ACHN (cell line): ENCODE measurements at places on chromosomes 6 and 20.

- DNase-seq, result peak; percentile 69
Observed at GRCh38 chr20:63520504-63520933, at the start of gene PPDPF. TSS of gene PPDPF (plus strand) at chr20:63520765. CDS start at chr20:63521309, 544 bp downstream.

DNA sequence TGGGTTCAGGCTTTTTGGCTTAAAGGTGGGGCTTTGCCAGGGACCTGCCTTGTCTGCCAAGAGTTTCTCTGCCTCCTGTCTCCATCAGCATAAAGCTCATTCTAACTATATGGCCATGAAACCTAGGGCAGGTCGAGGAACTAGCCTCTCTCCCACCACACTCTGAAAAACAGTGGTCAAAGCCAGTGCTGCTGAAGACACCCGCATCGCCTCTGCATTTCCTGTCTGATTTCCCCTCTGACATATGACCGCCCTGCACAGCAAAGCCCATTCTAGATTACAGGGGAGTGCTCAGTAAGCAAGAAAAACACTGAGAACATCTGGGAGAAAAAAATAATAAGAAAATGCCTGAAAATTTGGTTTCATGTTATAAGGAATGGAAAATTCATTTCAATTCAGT is 573.6 kb downstream of the PRKN start:
- no peak for DNase-seq

DNA sequence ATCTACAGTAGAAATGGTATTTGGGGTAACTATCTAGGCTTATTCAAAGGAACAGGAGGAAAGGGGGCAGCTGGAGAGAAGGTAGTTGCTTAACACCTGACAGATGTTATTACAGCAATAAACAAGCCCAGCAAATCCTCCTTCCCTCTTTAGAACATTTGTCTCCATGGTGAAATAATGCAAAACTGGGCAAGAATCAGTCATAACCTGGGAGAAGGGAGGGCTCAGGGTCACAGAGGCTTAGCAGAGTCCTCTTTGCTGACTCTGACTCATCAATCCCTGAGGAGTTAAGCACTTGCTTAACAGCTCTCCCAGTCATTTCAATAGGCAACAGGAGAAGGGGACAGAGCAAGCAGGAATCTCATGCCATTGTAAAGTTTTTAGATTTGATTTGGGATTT is 230.3 kb downstream of the IBTK start:
- DNase-seq, result peak; percentile 66

- no peak for DNase-seq
Observed at GRCh38 chr6:85672623-85673022, 29.9 kb upstream of the SYNCRIP start.

DNA sequence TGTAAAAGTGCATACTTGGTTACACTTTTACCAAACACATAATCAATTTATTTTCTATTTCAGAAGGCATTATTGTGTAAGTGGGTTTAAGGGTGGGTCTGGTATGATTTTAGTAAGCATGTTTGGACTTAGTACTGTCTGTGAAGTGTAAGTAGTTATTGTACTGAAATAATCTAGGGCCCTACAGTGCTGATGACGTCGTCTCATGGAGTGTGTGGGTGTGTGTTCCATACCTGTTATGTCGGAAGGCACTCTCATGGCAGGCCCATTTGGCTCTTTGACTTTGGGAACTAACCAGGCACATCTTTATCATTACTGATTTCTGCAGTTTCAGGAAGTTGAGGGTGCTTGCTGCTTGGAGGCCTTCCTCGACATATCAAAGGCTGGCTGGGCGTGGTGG is 155.1 kb downstream of the SASH1 start:
- no peak for DNase-seq

- DNase-seq, result no peak
Observed at GRCh38 chr6:139800837-139801236, 426.4 kb upstream of the CITED2 start.

- DNase-seq, result no peak
Observed at GRCh38 chr6:15475261-15475660, 187.6 kb downstream of the DTNBP1 start.

DNA sequence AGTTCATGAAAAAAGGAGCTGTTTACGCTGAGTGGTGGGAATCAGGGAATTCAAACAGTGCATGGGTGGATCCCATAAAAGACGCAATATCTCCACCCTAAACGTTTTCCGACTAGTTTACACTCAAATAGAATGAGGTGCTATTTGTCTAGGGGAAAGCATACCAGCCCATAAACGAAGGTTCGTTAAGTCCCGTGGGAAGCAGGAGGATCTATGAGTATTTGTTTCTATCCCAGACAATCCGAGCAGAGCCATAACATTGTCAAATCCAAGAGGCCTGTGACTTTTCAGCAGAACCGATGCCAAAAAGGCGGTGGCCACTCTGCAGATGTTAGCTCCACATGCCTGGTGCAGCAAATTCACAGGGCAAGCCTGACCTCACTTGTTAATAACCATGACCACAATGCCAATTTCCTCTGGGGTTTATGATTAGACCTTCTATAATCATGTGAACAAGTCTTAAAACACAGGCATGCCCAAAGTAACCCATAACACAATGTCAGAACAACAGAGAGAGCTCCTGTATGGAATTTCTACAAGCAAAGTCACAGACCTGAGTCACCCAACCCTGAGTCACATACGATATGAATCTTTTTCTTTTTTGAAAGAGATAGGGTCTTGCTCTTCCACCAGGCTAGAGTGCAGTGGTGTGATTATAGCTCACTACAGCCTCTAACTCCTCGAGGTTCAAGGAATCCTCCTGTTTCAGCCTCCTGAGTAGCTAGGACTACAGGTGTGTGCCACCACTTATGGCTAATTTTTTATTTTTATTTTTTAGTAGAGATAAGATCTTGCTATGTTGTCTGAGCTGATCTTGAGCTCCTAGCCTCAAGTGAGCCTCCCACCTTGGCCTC is 123.3 kb downstream of the KIF13A start:
- DNase-seq, result peak; percentile 54

DNA sequence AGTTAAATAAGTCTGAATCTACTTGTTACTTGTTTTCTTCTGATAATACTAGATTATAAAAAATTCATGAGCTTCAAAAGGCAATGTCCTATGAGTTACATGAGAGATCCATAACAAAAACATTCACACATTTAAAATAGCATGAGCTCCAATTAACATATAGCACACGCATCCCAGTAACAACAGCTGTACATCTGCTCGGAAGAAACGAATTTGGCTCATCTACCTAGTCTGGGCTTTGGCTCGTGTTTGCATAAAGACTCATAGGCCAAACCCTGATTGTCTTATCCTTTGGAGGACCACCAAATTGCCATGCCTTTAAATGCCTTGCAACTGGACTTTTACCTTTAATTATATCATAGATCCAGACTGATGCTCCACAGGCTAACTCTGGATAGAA is 259.7 kb upstream of the CHD6 start:
- no peak for DNase-seq

DNA sequence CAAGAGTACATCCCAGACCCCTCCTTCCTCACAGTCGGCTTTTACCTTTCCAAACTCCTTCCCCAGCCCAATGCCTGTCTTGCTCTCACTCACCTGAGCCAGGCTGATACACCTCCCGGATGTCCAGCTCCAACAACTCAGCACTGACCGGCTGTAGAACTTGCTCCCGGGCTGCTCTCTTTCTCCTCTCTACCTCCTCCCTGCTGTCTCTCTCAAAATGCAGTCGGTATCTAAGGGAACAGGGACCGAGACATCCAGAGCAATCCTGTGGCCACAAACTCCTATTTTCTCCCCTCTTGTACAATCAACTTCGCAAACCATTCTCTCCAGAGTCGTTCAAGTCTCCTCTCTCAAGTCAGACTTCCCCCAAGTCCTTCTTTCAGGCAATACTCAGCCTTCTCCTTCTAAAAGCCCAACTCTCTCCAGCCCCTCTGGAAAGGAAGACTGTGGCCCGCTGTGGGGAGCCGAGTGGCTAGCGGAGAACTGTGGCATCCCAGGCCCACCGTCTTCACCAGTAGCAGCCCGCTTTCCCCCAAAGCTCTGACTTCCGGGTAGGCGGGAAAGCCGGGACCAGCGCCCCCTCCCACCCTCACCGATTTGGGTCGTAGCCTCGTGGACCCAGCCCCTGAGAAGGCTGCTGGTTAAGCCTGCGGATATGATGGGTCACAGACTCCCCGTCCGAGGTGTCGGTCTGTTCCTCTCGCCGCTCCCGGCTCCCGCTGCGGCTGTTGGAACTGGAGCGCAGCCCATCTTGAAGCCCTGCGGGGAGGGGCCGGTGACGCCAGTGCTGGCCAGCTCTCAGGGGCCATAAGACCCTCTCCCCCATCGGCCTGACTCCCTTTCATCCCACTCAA is 1.1 kb downstream of the GNL1 start:
- no peak for DNase-seq

DNA sequence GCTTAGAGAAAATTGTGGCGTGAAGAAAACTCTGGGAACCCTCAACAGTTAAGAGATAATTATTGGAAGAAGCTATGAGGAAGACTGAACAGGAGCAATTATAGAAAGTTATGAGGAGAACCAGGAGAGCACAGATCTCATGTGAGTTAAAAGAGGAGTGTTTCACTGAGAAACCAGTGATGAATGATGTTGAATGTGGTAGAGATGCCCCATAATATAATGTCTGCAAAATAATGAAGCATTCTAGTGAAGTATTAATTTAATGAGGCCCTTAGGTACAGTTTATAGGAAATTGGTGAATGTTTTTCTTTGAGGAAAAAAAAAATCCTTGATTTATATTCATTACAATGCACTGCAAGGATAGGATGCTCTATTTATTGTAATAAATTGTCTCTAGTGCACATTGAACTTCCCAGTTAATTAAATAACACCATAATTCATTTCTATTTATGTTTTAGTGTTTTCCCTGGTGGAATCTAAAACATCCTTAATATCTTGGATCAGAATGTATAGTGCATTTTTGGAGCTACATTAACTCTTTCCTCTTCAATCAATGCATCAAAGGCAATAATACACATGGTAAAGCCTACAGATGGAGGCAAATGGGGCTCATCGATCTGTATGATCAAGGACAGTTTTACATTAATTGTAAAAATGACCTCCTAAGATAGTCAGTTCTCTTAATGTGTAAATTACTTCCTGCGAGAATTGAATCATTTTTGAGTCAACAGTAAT is 91.4 kb upstream of the EYS start:
- DNase-seq, result no peak

DNA sequence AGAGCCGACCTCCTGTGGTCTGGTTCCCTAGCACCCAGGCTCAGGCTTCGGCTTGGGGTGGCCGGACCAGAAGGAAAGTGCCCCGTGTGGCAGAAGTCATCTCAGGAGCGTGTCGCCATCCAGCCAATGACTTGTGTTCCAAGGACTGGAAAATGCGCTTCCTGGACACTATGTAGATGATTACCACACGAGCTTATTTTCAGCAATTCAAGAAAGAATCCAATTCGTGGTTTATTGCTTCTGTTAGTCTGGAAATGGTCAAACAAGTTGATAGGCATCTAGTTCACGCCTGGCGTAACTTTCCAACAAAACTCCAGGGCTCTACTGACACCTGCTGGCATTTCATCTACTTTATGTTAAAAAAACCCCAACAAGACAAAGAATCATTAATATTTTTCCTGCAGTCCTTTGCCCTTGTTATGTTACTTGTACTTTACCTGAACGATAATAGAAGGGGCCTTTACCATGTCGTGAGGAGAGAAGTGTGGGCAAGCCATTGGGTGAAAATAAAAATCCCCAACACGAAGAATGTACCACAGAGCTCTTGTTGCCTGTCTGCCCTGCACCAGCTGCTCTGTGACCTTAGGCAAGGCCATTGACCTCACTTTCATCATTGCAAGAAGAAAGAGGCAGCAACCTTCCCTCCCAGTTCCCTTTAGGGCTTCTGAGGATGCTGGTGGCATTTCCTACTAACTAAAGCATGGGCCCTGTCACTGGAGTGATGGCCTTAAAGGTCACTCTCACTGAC is 154.7 kb upstream of the LAMP5 start:
- DNase-seq, result peak; percentile 36

- no peak for DNase-seq
Observed at GRCh38 chr6:131231891-131232290, 96.6 kb downstream of the AKAP7 start.

- DNase-seq, result no peak
Observed at GRCh38 chr20:63308218-63308911, 15.4 kb downstream of the COL20A1 start.

GRCh38 chr20:12383821-12384220 is 466.1 kb downstream of the BTBD3 start:
- DNase-seq, result no peak
